Right lobe of liver (tissue), 6 donors: ENCODE measurements at places on chromosomes 3 and 15. TPM values are rescaled to one million over a fixed set of nuclear protein-coding genes. Genes with fewer than 3 reads are reported as not detected.

DNA sequence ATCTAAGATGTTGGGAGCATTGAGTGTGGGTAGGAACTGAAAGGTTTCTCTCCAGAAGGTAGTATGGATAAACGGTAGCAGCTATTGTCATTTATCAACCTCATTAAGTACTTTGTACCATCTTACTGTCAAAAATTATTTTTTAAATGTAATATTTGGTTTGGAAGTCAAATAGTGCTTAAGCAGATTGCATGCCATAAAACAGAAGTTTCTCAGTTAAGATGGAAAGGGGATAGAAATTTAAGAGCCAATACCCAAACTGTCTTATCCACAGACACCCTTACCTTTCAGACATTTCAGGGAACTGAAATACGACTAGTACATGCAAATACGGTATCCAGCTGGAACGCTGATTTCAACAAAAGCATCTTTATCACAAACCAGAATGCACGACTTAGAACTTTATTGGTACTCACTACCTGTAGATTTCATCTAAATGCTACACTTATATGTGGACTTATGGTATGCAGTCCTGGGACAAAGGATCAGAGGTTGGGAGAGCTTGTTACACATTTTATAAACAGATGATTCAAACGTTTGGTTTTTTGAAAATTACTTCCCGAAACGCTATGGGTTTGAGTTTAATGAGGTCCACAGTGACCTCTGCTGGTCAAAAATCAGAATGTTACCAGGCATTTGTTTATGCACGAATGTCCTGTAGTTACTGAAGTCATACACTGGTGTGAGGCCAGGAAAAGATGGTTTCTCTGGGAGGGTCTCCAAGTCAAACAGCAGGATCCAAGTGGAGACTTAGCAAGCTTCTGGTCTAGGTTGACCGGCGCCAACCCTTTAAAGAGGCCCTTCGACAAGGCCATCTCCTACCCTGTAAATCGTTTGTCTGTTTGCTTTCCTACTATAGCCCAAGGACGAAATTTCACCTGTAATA lies 45.7 kb upstream of the DUT start:
- no peaks in the 10 kb centered on the region for H3K4me1 ChIP-seq
- H3K27me3 ChIP-seq: no peaks in the 10 kb centered on the region

DNA sequence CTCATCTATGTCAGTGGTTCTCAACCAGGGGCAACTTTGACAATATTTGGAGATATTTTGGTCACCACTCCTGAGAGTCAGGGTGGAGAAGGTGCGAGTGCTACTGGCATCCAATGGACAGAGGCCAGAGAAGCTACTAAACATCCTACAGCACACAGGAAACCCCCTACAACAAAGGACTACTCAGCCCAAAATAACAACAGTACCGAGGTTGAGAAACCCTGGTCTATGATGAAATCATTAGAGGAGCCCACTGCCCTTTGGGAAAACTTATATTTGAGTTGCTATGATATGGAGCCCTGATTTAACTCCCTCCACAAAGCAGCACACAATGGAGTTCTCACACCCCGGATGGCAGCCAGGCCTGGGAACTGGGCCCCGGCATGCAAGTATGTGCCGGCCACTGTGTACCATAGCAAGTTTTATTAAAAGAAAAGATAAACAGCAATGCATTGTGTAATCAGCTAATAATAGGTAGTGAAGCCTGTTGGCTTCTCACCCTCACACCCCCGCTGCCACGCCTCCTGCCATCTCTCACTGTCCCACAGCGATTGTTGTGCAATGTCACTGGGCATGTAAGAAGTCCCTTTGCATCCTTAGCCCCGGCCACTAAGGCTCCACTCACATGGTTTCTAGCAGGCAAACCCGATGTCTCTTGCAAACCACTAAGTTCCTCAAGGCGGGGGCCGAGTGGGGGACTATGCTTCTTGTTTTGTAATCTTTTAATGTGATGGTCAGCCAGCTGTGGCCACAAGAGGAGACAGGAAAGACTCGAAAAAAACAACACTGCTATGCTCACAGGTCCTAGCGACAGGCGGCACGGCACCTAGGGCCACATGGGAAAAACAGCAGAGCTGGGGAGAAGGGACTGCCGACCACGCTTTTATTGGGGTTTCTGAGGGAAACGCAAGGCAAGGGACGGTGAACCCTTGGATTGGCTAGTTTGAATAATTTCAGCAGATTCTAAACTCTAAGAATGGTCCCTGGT lies 110.0 kb downstream of the AQP9 start:
- peaks cover 14% of the 10 kb centered on the region for H3K4me1 ChIP-seq
- peak overlapping the region; percentile 25 for H3K27ac ChIP-seq
- peak; percentile 90 for DNase-seq

The GPR176 gene
- 0.83 TPM for total RNA-seq

DNA sequence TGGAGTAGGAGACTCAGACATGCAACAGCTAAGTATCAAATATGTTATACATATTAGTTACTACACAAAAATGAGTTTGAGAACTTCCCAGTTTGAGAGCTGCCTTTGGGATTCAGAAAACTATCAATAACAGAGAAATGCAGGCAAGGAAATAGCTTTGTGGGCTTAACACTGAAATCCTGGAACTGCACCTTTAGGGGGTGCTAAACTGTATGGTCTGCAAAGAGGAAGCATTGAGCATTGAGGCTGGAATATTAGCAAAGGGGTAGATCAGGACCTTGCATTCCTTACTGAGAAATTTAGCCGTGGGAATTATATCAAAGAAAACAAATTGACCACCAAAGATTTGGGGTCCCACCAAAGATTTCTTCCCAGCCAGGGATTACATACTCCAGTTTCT lies 580.0 kb downstream of the ZNF385D start:
- H3K27me3 ChIP-seq: no peaks in the 10 kb centered on the region
- no peak overlapping the region for H3K27ac ChIP-seq

DNA sequence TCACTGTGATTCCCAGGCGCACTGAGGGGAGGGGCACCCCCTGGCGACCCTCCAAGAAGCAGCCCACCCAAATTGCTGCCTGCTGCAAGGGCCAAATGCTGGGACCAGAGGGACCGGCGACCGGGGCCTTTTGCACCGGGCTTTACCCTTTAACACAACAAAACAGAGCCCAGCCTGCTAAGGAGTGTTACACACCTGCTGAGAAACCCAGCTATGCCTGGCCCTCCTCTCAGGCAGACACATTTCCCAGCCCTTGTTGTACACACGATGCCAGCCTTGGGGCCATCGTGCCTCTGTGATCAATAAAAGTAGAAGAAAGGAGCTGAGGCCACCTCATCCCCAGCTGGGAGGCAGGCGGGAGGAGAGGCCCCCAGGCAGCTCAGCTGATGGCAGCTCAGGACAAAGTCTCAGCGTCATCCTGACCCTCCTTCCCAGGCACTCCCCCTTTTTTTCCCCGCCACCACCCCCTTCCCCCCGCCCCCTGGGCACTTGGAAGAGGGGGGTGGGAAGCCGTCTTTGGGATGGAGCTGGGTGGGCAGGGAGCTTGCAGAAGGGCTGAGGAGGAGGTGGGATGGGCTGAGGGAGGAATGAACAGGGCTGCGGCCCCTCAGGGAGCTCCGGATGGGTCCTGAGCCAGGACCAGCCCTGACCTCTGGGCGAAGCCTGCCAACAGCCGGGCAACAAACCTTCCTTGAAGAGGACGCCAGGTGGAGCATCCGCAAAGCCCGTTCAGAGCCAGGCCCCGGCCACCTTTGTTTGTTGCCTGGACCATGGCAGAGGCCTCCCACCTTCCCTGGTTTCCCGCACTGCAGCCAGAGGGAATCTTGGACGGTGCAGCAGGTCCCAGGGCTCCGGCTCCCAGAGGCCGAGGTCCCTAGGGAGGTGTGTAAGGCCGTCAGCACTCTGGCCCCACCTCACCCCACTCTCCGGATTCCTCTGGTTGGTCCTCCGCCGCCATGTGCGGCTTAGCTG lies 45.9 kb upstream of the SEC61A1 start:
- no peak for DNase-seq
- H3K27ac ChIP-seq: no peak overlapping the region
- no peaks in the 10 kb centered on the region for H3K4me1 ChIP-seq
- no peaks in the 10 kb centered on the region for H3K27me3 ChIP-seq
- no peaks in the 10 kb centered on the region for H3K36me3 ChIP-seq

The PFN2 gene
- 1.9 TPM for total RNA-seq

The TGM5 gene
- total RNA-seq: not detected

DNA sequence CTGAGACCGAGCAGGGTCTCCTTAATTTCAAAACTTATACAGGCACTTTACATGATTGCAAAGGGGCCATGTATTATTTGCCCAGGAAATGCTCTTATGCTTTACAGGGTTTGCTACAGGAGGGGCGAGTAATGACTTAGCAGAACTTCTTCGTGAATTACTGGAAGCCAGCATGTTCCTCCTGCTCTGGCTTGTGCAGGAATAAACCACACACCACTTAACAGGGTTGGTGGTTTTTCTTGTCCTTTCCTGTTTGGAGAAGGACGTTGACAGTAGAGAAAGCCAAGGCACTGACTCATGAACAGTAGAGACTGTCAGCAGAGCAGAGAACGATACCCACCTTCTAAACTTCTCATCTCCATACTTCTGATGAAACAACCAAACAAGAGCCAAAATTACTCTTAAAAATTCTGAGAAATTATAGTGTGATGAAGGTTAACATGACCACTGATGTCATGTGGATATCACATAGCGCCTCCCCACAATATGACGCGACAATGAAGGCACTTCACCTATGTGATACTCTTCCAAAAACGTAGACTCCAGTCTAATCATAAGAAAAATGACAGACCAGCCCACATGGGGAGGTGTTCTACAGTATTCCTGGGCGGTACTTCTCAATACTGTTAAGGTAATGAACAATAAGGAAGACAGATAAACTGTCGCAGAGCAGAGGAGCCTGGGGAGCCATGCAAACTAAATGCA lies 24.7 kb upstream of the MCTP2 start:
- no peaks in the 10 kb centered on the region for H3K36me3 ChIP-seq
- H3K4me3 ChIP-seq: no peak overlapping the region
- H3K27ac ChIP-seq: no peak overlapping the region
- no peak for DNase-seq
- no peaks in the 10 kb centered on the region for H3K27me3 ChIP-seq

The RIOX2 gene
- total RNA-seq: 16.0 TPM

- H3K4me3 ChIP-seq: no peak overlapping the region
- no peaks in the 10 kb centered on the region for H3K36me3 ChIP-seq
- H3K27me3 ChIP-seq: no peaks in the 10 kb centered on the region
- H3K4me1 ChIP-seq: no peaks in the 10 kb centered on the region
- DNase-seq: no peak
These were observed 206.3 kb upstream of the CD96 start for GRCh38 chr3:111335512-111336303.
